Stimulated activated CD4-positive, alpha-beta T cell treated with anti-CD3 and anti-CD28 coated beads, Interleukin-4, amount 100 ng/mL, for 4 hours (primary cell): ENCODE measurements at places on chromosomes 4 and X.
A peak's percentile ranks its signal among the peaks of the same experiment; 100 is the strongest.

DNA sequence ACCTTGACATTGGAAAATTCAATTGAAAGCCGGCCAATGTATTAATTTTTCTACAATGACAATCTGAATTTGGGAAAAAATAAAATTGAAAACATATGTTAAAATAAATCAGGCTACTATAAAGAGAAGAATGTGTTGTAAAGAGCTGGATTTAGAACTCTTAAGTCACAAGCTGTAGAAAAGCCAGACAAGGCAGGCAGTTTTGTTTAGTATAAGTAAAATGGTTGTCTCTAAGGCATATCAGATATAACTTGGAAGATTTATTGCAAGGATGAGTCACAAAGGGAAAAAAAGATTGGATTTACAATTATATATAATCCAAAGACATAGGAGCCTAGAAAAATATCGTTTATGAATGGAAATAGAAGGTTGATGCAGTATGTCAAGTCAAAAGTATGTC lies 549.1 kb upstream of the EPHA5 start:
- DNase-seq, result no peak

GRCh38 chrX:124737771-124738170 lies 391.4 kb downstream of the SH2D1A start:
- DNase-seq, result no peak

GRCh38 chr4:22477136-22477812 lies 38.6 kb downstream of the ADGRA3 start:
- no peak for DNase-seq

DNA sequence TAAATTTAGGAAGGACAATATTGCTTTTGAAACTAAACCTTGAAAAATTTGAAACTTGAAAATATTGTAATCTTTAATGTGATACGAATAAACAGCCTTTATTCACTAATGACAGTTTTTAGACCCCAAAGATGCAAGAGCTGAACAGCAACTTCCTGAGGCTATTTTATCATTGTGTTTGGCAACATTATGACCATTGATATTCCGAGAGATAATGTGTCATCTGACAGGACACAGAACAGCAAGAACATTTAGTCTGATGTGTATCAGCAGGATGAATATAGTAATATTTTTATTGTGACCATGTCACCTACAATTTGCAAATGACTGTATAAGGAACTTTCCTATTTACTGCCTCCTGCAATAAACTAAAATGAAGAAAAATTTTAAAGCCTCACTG lies 316.0 kb downstream of the ADAM29 start:
- DNase-seq, result no peak

GRCh38 chrX:97358941-97359340 lies 475.2 kb downstream of the RPA4 start:
- no peak for DNase-seq

DNA sequence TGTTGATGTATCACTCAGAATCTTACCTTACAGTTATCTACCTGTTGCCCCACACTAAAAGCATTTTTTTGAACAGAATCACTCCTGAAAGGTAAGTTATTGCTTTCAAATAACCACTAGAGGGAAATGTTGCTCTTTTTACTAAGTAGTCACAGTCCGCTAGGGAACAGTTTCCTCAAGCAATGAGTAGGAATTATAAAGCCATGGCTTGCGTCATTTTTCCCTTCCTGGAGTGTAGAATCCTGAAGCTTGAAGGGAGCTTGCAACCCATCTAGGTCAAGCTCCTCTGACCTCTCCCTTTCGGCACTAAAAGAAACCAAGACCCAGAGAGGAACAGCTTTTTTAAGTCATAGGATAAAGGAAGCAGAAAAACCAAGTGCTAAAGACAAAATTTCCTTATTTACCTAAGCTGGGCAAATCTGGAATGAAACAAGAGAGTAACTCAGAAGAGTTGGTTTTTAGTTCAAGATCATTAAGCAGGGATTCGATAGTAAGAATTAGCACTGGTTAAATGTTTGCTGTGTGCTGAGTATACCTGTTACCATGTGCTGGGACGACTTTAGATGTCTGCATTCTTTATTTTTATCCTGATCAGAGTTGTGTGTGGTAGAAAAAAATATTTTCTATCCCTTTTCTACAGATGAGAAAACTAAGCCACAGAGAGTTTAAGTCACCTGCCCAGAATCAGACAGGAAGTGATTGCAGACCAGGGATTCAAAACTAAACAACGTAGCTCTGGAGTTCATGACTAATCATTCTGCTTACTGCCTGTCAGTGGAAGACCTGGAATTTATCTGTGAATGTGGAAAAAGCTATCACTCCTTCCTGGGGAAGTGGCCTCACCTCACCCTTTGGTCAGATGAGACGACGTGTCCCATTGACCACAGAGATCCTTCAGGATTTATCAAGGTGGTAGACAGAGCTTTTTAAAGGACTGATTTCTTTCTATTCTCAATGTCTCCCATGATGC lies 631.5 kb downstream of the RAB28 start:
- DNase-seq, result no peak

DNA sequence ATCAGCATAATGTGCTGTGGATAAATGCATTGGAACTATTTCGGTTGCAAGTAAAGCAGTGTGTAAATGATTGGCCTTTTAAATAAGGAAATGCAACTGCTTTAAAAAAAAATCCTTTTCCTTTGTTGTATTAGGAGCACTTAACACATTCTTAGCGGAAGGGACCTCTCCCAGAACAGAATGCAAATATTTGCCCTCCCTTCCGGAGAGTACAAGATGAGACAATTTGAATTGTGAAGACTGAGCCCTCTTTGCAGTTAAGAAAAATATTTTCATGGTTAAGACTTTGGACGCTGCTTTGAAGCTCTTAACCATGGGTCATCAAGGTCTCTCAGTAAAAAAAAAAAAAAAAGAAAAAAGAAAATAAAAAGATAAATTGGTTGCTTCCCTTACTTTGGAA lies 9.5 kb upstream of the NOX1 start:
- DNase-seq, result no peak

DNA sequence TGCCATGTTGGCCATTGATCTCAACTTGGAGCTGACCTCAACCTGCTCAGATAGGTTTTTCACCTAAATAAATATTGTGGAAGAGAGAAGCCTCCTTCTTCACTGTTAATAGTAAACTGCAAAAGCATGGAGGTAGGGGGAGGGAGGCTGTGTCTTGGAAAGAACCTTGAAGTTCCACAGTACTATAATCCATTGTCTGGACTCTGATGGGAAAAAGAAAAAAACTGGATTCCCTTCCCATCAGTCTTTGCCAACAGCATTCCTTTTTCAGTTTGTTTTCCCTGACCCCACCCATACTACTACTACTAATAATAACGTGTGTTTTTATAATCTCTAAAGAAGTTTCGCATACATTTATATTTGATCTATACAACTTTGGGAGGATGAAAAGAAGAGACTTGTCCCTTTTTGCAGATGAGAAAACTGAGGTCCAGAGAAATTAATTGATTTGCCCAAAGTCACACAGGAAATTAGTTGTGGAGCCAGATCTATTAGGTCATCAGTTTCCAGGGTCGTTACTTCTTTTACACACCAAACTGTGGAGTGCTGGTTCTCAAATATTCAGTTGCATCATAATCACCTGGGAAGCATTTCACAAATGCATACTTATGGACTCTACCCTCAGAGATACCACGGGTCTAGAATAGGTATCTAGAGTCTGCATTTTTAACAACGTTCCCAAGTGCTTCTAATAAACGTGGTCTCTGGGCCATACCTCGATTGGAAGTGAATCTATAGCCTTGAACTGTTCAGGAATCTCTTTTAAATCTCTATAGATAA lies 59.1 kb downstream of the LUZP4 start:
- no peak for DNase-seq

DNA sequence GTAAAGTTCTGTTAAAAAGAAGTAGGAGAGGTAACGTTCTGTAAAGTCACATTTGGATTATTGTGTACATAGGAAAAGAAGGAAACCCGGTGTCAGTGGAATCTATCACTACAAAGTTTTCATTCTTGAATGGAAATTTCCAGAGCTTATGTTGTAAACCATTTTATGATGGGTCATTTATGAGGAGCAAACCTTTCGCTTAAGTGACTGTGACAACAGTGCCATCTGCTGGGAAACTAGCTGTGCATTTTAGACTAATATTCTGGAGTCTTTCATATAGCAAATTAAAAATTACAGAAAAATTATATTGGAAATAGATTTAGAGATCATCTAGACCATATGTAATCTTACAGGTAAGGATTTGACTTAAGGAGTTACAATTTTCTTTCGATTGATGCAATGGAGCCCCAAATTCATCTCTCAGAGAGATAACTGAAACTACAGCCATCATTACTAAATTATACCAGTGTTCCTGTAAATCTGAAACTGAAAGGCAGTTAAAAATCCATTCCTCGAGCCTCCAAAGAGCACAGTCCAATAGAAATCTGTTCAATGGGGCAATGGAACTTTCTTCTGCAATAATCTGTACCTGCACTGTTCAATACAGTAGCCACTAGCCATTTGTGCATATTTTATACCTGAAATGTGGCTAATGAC lies 26.9 kb downstream of the ASB9 start:
- DNase-seq, result peak; percentile 23

GRCh38 chr4:118743867-118744266 lies 58.7 kb downstream of the METTL14 start:
- DNase-seq, result no peak

GRCh38 chr4:95510145-95510544 lies 38.6 kb downstream of the UNC5C start:
- DNase-seq, result no peak

- no peak for DNase-seq
Observed at GRCh38 chr4:1759170-1759817, 33.8 kb upstream of the FGFR3 start.

GRCh38 chr4:112633477-112634235 lies 3.1 kb downstream of the ZGRF1 start:
- no peak for DNase-seq
